ENCODE measurements at places on chromosomes 1 and 21.

- DNase-seq = no peak
These were observed 2.4 kb upstream of the IGSF21 start for GRCh38 chr1:18105196-18105595.

- no peak for DNase-seq
These were observed 108.5 kb downstream of the ASH1L start for GRCh38 chr1:155454096-155454495.

DNA sequence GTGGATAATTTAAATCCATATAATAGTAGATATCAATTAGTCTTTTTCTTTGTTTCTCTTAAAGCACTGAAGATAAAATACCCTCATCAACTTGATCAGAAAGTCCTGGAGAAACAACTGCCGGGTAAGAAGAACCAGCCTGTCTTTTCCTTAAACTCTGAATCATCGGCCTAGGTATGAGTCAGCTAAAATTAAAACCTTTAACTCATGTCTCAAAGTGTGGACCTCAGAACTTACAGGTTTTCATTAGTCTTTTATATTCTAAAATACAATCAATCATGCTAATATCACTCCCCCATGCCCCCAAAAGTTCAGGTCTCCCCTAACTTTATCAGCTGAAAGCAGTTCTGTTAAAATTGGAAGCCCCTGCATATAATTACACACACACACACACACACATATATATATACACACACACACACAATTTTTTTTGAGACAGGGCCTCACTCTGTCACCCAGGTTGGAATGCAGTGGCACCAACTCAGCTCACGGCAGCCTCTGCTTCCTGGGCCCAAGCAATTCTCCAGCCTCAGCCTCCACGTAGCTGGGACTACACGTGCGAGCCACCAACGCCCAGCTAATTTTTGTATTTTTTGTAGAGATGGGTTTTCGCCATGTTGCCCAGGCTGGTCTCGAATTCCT, 61.3 kb downstream of the B3GALNT2 start:
- DNase-seq = no peak

DNA sequence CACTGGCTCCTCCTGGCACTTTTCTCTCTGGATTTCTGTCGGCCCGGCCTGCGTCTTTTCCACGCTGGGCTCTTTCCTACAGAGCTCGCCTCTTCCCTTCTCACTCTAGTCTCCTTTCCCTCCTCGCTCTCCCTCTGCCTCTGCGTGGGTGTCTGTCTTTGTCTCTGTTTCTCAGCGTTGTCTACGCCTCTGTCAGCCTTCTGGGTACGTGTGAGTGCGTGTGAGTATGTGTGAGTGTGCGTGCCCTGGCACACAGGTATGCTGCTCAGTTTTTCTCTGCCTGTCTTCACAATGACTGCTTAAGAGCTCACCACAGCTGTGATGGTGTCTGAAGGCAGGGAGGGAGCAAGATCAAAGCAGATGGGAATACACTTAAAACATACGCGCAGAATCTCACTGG, 77.7 kb downstream of the KIRREL1 start:
- DNase-seq = no peak

GRCh38 chr1:244450597-244451538, 841 bp downstream of the ADSS2 start:
- DNase-seq = peak; percentile 7

- no peak for DNase-seq
These were observed 183.4 kb downstream of the ZNF281 start for GRCh38 chr1:200226268-200226968.

DNA sequence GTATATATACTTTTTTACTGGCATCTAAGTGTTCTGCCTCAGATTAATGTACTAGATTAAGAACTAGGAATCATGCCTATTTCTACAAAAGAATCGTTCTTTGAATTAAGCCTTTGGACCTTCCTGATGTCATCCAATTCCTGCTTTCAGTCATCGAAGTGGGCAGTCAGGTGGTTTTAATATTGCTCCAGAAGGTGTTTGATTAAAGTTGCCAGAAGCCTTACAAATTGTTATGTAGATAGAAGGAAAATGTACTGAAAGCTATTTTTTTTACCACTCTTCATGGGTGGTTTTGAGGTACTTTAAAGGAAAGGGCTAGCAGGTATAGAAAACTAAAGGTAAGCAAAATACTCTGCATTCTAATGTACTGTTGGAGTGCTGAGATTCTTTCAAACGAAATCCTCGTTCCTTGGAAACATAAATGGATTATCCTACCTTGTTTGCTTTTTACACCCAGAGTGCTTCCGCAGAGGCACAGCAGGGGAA, 716 bp downstream of the CTBS start:
- DNase-seq = no peak

DNA sequence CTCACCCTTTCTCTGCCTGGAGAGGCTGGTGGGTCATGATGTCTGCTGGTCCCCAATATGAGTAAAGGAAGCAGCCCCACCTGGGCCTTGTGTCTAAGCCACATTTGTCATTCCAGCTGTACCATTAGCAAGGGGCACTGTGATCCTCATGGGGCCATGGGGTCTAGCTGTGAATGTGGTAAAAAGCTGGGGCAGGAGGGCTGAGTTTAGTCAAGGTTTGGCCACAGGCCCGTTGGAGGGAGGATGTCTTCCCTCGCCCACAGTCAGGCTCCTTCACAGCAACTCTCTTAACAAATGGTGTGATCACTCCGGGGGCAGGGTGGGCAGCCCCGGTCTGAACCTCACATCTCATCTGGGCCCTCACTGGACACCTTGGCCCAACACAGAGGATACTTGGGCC, 115.4 kb downstream of the DMRTB1 start:
- no peak for DNase-seq

GRCh38 chr1:24435782-24436365, 20.3 kb downstream of the NIPAL3 start:
- no peak for DNase-seq

GRCh38 chr1:178941261-178941689, 70.4 kb upstream of the ANGPTL1 start:
- DNase-seq = no peak

DNA sequence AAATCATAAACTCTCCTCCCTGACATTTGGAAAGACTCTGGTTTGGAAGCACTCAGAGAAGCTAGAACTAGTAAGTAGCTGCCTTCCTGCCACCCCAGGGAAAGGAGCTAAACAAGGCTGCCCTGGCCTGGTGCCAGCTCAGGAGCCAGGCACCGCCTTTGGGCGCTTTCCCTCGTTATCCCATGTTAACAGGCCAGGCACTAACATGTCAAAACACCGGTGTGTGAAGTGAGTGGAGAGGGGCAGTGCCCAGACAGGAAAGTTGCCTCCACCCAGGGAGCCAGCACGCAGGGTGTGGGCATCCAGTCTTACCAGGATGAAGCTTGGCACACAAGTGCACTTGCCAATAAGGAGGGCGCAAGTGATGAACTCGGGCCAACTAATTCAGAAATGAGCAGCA, 346.8 kb downstream of the RRAGC start:
- no peak for DNase-seq

DNA sequence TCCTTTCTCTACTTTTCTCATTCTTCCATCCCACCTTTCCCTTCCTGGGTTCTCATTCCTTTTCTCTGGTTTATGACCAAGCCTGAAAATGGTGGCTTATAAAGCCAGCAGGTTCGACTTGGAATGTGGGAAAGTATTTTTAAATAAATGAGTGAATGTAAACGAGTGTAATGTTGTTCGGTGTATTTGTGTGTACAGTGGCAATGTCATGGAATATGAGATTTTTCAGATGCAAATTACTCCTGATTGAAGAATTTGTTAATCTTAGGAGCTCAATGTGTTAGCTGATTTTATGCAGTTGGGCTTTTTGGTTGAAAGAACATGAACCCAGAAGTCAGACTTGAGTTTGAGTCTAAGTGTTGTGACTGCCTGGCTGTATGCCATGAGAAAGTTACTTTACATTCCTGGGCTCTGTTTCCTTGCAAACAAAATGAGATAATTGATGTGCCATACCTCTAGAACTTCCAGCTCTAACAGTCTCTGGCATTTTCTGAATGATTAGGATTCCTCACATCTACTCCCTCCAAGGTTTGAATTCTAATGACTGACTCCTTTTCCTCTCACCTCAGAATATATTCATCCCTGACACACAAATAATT, 6.6 kb downstream of the SGIP1 start:
- DNase-seq = no peak

DNA sequence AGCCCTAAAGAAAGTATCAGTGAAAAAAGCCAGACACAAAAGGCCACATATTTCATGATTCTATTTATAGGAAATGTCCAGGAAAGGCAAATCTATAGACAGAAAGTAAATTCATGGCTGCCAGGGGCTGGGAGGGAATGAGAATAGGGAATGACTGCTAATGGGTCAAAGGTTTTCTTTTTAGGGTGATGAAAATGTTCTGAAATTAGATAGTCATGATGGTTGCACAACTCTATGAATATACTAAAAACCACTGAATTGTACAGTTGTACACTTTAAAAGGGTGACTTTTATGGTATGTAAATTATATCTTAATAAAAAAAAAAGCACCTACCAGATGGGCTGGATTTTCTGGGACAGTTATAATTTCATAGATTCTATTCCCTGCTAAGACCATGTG, 114.8 kb downstream of the CNIH3 start:
- DNase-seq = no peak

DNA sequence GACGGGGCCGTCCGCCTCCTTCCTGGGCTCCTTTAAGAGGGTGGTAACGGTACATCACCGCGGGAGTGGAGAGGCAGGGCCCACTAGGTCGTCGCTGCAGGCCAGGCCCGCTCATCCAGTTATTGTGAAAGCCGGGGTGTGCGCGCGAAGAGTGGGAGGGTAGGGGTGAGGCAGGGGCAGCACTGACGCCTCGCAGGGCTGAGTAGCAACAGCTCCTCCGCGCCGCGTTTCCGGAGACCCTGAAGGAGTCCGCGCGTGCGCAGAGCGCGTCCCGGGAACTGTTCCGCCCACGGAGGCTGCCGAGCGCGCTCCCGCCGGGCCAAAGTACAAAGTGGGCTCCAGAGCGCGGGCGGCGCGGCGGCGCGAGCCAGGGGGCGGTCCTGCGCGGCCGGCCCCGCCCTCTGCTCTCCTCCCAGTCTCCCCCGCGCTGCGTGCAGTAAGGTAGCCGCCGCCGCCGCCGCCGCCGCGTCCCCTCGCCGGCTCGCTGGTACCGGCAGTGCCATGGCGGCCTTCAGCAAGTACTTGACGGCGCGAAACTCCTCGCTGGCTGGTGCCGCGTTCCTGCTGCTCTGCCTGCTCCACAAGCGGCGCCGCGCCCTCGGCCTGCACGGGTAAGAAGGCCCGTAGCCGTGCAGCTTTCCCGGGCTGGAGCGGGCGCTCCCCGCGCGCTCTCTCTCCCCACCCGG, at the start of gene ABCD3:
TSS of gene ABCD3 (plus strand) at position 412 of the 686 bp plus-strand sequence. CDS start at position 502, 90 bp downstream.
- peak; percentile 95 for DNase-seq
